ENCODE measurements at places on chromosomes 7 and 10. TPM values are rescaled to one million over a fixed set of nuclear protein-coding genes. Genes with fewer than 3 reads are reported as not detected.

DNA sequence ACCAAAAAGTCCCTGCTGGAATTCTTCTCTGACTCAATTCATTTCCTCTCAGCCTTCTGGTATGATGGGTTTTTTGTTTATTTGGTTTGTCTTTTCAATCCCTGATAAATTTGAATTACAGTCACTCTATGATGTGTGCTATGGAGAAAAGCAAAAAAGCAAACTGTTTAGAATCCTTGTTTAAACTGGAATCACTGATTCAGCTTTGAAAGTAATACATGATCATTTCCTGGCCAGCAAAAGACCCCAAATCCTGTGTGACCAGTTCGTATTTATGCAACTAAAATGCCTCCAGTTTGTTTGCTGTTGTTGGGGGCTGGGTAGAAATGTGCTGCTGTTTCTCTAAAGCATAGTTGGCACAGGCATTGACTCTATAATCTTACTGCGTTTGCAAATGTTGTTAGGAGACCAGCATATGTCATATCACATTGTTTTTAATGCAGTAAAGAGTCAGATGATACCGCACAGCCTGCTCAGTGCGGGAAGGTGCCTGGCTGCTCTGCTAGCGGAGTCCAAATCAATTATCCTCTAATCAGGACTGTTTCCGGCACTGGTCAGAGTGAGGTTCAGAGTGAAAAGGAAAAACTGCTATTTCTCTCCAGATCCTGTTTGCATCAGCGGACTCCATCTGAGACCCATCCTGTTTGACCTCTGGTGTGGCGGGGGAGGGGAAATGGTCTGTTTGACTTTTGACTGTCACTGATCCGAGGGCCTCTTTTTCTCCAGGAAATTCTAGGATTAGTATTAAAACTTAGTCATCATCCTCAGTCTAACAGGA lies 40.6 kb upstream of the ADD3 start:
- no peaks in the 10 kb centered on the region for H3K27me3 ChIP-seq
- H3K4me3 ChIP-seq: no peak overlapping the region
- H3K4me1 ChIP-seq: no peaks in the 10 kb centered on the region
- no peaks in the 10 kb centered on the region for H3K36me3 ChIP-seq

DNA sequence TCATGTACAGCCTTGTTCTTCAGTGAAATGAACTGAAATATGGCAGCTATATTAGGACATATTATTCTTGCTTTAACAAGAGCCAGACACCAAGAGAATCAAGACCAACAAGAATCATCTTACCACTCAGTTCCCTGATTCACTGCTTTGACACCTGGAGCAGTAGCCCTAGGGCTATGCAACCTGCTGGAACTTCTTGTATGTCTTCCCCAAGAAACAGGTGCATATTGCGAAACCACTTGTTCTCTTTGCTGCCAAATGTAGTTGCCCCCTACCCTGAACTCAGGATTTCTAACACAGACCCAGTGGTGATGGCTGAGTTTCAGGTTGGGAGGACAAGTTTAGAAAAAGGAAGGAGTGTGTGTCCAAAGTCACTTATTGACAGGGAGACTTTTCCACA lies 46.1 kb downstream of the WIPF3 start:
- no peak for DNase-seq
- H3K27me3 ChIP-seq: no peaks in the 10 kb centered on the region
- peak overlapping the region; percentile 82 for H3K27ac ChIP-seq
- no peaks in the 10 kb centered on the region for H3K36me3 ChIP-seq
- no peak overlapping the region for H3K4me3 ChIP-seq

GRCh38 chr7:85014936-85015660 lies 171.8 kb downstream of the SEMA3D start:
- H3K4me3 ChIP-seq: no peak overlapping the region
- H3K27me3 ChIP-seq: no peaks in the 10 kb centered on the region
- no peaks in the 10 kb centered on the region for H3K36me3 ChIP-seq
- no peak overlapping the region for H3K27ac ChIP-seq
- DNase-seq: no peak

- H3K36me3 ChIP-seq: no peaks in the 10 kb centered on the region
- peak overlapping the region; percentile 79 for H3K4me3 ChIP-seq
- H3K27ac ChIP-seq: peak overlapping the region; percentile 95
- H3K27me3 ChIP-seq: no peaks in the 10 kb centered on the region
Measured at GRCh38 chr10:23095966-23096801, 805 bp downstream of the MSRB2 start.

DNA sequence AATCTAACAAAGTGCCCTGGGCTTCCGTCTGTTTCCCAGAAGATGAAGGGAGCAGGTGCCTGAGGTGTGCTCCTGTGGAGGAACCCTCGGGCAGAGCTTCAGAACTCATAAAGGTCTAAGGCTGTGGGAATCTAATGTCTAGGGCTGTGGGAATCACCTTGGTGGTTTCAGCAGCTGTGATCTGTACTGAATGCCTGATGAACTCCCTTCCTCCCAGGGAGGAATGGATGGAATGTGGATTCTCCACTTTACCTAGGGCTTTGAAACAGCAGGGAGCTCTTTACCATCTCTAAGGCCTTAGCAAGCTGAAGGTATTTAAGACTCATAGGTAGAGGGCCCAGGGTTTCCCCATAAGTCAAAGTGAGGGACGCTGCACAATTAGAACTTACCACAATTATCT lies 36.0 kb upstream of the SEMA3E start:
- DNase-seq: no peak
- H3K27ac ChIP-seq: no peak overlapping the region
- H3K36me3 ChIP-seq: no peaks in the 10 kb centered on the region
- no peaks in the 10 kb centered on the region for H3K4me1 ChIP-seq

Gene LHFPL3
- total RNA-seq: not detected

Gene PHTF2
- total RNA-seq: 81.2 TPM

Gene SPAM1
- not detected for total RNA-seq

Gene DDX56
- 57.7 TPM for total RNA-seq

Gene GBX1
- total RNA-seq: not detected

Gene RBM20
- total RNA-seq: 11.1 TPM

Gene WDFY4
- total RNA-seq: 0.51 TPM

Data from gastrocnemius medialis (tissue), 4 donors.